ENCODE measurements at places on chromosomes 6 and 20.
A peak's percentile ranks its signal among the peaks of the same experiment; 100 is the strongest.

- no peak for DNase-seq
Measured at GRCh38 chr6:53431704-53432103, 83.0 kb upstream of the ELOVL5 start.

- no peak for DNase-seq
Measured at GRCh38 chr6:37236921-37237320, 20.7 kb upstream of the TBC1D22B start.

DNA sequence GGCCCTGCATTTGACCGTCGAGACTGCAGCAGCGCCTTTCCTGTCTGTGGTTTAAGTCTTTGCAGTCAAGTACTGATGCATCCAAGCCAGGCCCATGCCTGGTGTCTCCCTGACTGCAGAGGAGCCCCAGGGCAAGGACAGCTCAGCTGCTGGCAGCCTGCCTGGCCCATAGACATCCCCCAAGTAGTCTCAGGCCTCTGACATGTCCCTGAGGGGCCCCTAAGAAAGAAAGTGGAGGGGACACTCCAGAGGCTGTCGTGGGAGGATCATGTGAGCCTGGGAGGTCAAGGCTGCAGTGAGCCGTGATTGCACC, 18.0 kb downstream of the HRH3 start:
- DNase-seq, result no peak

DNA sequence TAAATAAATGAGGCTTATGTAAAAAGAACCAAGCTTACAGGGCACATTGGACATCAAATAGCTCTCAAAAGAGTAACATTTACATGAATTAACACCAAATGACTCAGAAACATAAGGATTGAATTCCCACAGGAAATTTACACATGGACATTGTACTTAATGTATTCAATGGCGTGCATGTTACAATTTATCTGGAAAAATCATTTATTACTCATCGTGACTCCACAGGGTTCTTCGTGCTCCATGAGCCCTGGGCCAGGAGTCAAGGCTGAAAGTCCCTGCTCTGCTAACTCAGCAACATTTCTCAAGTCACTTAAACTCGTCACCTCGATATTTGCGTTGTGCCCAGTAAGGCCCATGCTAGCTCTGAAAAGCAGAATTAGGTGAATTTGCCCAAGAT, 158.5 kb downstream of the PHACTR1 start:
- no peak for DNase-seq

- DNase-seq, result no peak
Measured at GRCh38 chr6:51112731-51113130, 294.1 kb downstream of the TFAP2B start.

DNA sequence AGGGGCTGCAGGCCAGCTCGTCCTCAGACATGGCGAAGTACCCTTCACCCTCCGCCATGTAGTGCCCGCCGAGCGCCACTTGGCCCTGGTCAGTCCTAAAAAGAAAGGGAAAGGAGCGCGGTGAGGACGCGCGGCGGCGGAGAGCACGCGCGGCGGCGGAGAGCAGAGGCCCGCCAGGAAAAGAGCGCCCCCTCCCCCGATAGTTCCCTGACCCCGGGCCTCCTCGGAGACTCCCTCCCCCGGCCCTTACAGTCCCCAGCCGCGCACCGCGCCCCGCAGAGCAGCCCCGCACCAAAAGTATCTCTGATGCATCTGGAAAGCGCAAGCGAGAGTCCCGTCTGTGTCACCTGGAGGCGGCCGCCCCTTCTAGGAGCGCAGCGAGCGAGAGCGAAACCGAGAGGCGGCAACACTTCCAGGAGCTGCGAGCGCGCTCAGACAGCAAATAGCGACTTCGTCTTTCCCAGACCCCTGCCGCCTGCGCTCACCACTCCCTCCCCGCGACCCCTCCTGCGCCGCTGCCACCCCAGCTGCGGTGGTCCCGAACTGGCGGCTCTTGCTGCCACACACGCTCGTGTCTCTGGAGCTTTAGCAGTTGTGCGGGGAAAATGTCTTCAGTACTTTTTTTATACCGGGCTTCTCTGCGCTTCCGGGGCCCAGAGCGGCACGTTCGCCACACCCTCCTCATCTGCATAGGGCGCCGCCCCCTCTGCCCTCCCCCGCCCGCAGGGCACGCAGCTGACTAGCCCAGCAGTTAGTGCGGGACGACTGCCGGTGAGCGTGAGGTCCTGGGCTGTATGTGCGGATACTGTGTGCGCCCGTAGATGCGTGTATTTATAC, at the start of gene TENT5A:
Gene TENT5A, minus strand, starts transcription at position 598 of the 837 bp plus-strand sequence. Its CDS starts 540 bp downstream, at position 58.
- peak; percentile 84 for DNase-seq
